Stimulated activated naive CD4-positive, alpha-beta T cell (primary cell): ENCODE measurements at places on chromosomes 5 and 9.

DNA sequence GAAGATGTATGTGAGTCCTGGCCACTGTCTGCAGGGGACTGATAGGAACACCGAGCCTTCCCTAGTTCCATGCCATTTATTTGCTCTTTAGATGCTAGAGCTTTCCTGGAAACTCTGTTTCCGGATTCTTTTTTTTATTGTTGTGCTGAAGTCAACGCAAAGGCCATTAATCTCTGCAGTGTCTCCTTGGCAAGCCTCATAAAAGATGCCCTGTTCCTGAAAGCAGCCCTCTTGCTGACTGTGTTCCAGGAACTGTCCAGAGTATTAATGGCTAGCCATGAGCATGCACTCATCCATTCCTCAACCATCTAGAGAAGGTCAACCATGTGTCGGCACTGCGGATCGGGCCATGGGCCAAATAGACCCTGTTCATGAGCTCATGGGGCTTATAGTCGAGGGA is 42.9 kb upstream of the SMAD5 start:
- DNase-seq: no peak

DNA sequence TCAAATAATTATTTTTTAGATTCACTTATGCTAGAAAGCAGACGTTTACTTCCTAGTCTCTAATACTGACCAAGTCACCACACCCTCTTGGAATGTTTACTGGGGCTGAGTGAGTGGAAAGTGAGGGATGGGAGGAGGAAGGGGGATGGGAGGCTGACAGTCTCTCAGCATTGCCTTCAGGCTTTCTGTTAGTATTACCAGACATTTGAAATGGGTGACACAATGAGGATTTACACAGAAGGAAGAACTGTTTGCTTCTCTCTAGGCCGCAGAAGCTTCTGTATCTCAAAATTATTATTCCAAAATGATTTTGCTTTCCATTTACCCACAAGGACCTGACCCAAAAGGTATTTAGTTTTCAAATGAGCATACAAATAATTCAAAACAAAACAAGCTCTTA is 232.8 kb upstream of the ZNF608 start:
- no peak for DNase-seq

DNA sequence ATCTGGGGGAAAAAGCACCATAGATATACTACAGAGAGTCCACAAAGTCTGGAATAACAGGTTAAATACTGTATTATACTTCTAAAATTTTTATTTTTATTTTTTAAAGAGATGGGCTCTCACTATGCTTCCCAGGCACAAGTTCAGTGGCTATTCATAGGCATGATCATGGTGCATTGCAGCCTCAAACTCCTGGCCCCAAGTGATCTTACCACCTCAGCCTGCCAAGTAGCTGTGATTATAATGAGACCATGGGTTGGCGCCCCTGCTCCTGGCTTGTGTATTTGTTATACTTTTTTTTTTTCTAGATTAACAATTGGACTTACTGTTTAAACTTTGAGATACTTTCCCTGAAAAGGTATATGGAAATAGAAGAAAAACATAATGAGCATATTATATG is 25.9 kb downstream of the ERBIN start:
- DNase-seq: no peak

- DNase-seq: no peak
Observed at GRCh38 chr9:89470224-89470839, 27.6 kb downstream of the SEMA4D start.

- no peak for DNase-seq
Observed at GRCh38 chr9:97367729-97368128, 44.2 kb upstream of the TDRD7 start.

- DNase-seq: no peak
Observed at GRCh38 chr5:156361436-156362109, 34.6 kb downstream of the SGCD start.

DNA sequence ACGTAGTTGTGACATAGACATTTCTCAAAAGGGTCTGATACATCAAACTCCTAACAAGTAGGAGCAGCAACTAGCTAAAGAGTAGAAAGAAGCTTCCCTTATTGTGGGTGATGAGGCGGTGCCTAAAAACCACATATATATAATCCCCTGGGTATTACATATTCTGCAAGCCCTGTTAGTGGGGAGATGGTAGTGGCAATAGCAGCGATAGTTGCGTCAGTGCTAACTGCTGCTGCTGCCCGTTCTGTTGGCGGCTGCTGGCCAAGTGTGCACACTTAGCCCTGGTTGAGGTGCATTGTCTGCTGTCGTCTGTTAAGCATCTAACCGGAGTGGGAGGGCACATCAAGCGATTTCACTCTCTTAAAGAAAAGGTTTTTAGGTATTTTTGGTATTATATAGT is 35.8 kb downstream of the VLDLR start:
- DNase-seq: no peak

DNA sequence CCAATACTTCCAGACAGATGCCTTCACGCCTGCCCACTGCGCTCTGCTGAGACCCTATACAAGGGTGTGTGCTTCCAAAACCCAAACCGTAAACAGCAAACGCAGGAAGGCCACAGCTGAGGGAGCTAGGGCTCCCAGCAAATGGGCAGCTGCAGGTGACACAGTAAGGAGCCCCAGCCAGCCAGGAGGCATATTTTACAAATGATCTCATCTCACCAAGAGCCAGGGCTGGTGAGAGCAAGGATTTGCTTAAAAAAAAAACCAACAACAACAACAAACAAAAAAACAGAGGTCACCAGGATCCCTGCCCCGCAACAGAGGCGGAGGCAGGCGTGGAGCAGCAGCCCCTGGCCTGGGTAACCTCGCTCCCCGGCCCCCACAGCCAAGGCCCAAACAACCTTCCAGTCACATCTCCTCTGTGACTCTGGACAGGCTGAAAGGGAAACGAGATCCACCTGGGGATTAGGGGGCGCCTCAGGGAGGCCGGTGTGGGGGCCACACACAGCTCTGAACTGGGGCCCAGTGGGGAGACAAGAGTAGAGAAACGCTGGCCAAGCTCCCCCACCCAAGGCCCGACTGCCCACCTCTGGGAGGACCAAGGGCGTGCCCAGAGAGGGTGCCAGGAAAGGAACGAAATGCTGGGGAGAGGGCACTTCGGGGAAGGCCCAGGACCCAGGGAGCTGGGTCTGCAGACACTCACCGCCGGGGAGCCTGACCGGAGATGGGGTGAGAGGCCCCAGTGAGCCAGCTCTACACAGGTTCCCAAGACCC is 3.3 kb downstream of the NACC2 start:
- no peak for DNase-seq

DNA sequence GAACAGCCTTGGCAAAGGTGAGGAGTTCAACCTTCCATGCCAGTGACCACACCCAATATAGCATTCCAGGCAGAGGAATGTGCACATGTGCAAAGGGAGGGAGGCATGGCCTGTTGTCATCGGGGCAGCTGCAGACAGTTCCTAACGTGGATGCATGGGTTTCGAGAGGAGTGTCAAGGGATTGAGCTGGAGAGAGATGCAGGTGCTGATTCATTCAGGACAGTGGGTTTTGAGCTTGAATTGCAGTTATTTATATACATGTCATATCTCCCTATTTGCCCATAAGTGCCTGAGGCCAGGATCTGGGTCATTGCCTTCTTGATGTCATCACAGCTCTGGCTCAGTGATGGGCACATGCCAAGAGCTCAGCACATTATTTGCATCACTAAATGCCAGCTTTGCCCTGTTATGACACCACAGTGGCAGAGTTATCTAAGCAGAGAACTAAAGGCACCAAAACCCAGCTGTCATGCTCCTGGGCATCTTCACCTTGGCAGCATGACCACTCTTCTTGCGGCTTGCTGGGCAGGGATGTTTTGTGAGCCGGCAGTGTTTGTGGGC is 278.0 kb downstream of the NTRK2 start:
- no peak for DNase-seq

- no peak for DNase-seq
Observed at GRCh38 chr9:92176068-92176799, 61.0 kb upstream of the SPTLC1 start.

GRCh38 chr9:116705531-116705930 is 18.4 kb downstream of the TRIM32 start:
- no peak for DNase-seq

GRCh38 chr5:17113174-17113958 is 104.1 kb upstream of the BASP1 start:
- no peak for DNase-seq

DNA sequence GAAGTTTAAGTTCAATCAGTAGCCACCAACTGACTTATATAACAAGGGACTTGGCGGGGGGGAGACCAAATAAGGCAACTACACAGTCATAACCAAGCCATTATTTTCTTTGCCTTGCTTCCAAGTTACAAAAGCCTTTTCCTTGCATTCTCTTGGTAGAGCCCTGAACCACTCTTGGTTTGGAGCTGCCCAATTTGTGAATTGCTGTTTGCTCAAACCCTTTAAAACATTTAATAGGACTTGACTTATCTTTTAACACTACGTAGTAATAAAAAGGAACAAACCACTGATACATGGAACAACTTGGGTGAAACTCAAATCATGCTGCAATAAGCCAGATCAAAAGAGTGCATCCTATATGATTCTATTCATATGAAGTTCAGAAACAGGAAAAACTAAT is 31.7 kb upstream of the MSH3 start:
- DNase-seq: no peak

DNA sequence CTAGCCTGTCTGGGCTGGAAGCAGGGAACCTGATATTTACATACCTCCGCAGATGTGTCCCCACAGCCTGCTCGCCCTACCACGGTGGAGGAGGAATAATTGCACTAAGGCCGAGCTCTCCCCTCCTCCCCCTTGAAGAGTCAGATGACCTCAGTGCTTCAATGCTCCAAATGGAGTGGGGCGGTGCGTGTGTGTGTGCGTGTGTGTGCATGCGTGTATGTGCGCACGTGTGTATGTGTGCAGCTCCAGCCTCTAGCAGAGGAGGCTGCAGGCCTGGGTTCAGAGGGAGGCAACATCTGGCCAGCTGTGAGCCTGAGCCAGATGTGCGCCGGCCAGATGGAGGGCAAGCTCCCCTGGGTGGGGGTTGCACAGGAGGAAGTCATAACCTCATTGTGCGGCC is 90.5 kb downstream of the NRG2 start:
- no peak for DNase-seq

- DNase-seq: no peak
Observed at GRCh38 chr9:20683351-20684034, 566 bp upstream of the FOCAD start.

GRCh38 chr5:132176521-132176945 is 51.1 kb downstream of the P4HA2 start:
- DNase-seq: no peak

- no peak for DNase-seq
Observed at GRCh38 chr5:91130759-91131158, 252.4 kb downstream of the ARRDC3 start.

DNA sequence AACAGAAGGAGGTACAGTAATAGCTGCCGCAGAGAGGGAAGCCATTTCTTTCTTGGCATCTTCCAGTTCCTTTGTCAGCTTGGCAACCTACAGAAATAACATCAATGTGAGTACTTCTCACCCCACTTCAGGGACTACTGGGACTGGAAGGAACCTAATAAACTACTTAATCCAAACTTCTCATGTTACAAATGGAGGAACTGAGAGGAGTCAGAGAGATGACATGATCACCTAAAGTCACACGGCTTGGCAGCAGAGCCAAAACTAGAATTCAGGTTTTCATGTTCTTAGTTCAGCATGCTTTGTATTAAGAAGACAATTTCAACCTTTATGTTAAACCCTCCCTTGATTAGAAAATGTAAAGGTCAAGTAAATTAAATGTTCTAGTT is 44.7 kb downstream of the DIAPH1 start:
- no peak for DNase-seq

- DNase-seq: no peak
Observed at GRCh38 chr9:22976454-22976853, 529.8 kb downstream of the DMRTA1 start.

DNA sequence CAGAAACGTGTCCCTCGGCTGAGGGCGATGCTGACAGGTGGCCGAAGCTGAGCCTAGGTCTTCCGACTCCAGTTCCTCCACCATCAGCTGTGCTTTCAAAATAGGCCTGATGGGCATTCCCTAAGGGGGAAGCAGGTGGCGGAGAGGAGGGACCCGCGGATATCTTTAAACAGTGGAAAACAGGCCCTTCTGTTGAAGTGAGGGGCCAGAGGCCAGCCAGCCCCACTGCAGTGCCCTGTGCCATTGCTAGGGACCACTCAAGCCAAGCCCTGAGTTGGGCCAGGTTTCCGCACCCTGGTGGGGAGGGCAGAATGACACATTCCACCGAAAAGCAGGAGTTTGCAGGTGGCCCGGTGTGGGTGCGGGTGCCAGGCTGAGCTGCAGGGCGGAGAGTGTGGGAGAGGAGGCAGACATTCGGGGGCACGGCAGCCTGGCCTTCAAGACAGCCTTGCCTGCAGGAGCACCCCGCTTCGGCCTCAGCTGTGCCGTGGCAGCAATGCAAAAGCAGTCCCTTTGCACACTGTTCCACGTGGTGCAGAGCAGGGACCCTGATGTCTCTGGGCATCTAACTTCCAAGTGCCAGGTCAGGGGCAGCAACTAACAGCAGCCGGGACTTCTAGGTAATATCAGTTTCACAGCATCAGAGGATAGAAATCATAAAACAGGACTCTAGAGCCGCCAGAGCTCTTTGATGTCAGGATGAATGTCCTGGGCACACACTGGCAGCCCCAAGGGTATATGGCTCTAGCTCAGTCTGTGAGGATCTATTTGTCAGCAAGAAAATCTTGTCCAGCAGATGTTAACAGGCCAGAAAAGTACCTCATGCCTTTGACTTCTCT is 17.2 kb downstream of the HNRNPH1 start:
- no peak for DNase-seq

- DNase-seq: no peak
Observed at GRCh38 chr9:95513711-95514110, 3.1 kb downstream of the PTCH1 start.

GRCh38 chr5:50623666-50624065 is 42.8 kb upstream of the PARP8 start:
- DNase-seq: no peak

- no peak for DNase-seq
Observed at GRCh38 chr9:34010979-34011378, 37.7 kb downstream of the UBAP2 start.

DNA sequence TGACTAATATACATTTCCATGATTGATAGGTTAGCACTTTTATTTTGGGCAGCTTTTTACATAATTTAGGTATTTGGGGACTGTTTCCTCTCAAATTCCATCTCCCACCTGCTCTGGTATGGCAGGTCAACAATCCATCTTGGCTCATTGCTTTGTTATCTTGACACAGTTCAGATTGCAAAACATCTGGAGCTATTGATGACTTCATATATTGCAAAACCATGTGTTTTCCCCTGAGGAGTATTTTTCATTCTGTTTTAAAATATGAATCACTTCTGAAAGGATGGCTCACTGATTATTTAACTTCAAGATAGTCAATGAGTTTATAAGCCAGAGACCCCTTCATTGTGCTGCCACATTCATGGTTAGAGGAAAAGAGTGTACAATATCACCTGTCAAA is 1206.0 kb upstream of the C9orf72 start:
- no peak for DNase-seq

GRCh38 chr5:150653145-150653761 is 7.8 kb upstream of the MYOZ3 start:
- no peak for DNase-seq

- DNase-seq: no peak
Observed at GRCh38 chr5:113172231-113172826, 195.7 kb downstream of the DCP2 start.
